Endothelial cell of umbilical vein (primary cell): ENCODE measurements at places on chromosomes 11 and 22. TPM values are rescaled to one million over a fixed set of nuclear protein-coding genes. Genes with fewer than 3 reads are reported as not detected.
A peak's percentile ranks its signal among the peaks of the same experiment; 100 is the strongest.

DNA sequence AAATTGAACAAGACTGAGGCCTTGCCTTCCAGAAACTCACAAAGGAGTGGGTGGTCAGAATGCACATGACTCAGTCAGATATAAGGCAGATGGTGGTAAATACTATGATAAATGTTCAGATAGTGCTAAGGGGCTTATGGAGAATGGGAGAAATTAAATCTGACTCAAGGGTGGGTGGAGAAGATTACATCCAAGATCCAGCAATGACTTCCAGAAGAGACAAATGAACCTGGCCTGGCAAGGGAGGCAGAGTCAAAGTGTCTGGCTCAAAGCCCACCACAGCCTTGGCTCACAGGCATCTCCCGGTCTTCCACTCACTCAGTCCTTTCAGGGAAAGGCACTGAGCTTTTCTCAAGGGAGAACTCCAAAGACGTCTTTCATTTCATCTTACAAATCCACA, 6.1 kb upstream of the ZBTB16 start:
- no peak for DNase-seq

- DNase-seq = peak; percentile 22
Measured at GRCh38 chr11:77557553-77557952, 32.2 kb upstream of the AQP11 start.

GRCh38 chr22:49113758-49114157, 713.9 kb downstream of the BRD1 start:
- DNase-seq = no peak

DNA sequence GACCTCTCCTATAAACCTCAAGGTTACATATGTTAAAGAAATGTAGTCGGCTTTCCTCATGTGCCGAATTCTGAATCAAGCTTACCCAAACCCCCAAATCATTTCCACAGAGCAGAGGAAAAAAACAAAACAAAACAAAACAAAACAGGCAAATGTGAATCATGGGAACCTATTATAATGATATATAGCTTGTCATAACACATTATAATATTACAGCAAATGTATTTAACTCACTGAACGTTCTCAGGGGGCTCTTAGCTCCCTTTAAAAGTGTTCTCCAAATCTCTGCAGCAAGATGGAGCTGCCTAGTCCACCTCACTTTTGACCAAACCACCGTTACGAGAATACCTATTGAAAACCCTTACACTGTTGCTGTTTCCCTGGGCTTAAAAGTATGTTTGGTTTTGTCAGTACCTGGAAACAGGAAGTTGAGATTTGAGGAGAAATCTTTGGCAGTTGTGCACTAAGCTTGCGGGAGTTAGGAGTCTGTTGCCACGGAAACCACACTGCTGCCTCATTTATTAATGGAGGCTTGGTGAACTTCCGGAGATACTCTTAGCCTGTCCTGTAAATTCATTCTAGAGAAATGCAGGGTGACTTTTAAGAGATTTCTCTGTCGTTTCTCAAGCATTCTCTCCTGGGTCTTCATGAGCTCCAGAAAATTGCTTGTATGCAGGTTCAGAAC, 167.0 kb upstream of the RASSF10 start:
- peak; percentile 85 for DNase-seq

DNA sequence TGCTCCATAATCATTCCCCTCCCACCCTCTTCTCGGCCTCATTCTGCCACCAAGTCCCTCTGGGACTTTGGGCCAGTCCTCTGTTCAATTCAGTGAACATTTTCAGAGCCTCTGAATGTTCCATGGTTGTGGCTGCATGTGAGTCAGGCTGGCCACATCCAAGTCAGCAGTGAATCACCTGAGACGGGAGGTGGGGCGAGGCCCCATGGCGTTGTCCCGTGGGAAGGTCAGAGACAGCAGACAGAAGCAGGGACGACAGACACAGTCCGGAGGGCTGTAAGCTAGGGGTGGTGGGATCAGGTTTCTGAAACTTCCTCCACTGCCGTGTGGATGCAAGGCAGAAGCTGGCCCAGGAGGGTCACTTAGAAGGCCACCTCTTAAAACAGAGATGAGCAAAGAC, 324.8 kb downstream of the MN1 start:
- DNase-seq = no peak

DNA sequence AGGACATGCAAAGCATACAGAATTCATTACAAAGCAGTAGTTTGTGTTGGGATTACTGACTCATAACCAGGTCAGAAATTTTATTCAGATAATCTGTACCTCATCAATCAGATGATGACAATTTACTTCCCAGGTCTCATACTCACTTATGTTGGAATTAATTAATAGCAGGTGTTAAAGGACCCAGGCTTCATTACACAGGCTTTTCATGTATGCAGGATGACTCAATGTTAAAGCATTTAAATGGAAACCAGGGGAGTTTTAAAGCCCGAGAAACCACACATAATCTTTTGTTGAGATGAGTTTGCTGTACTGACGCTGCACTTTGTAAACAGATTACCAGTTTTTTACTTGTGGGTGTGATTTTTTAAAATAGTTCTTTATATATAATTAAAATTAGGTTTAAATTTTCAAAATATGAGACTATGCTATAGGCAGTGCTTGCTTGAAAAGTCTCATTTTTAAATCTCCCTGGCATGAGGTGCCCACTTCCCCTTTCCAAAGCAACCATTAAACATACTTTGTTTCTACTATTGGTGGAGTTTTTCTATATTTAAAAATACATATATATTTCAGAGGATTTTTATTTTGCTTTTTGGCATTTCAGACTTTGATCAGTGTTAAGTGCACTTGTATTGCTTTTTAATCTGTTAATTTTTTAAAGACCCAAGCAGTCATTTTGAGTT, 41.0 kb downstream of the CEP57 start:
- peak; percentile 38 for DNase-seq

DNA sequence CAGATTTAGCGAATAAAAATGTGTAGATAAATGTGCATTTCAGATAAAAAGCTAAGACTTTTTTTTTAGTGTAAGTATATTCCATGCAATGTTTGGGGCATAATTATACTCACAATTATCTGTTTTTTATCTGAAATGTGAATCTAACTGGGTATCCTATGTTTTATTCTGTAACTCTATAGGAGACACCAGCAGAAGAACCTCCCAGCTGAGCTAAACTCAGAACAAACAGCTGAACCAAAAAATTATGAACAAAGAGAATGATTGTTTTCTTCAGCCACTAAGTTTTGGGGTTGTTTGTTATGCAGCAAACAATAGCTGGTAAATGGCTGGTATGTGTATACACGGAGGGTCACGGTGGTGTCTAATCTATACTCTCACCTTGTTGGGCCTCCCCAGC, 42.9 kb downstream of the FBXO7 start:
- no peak for DNase-seq

DNA sequence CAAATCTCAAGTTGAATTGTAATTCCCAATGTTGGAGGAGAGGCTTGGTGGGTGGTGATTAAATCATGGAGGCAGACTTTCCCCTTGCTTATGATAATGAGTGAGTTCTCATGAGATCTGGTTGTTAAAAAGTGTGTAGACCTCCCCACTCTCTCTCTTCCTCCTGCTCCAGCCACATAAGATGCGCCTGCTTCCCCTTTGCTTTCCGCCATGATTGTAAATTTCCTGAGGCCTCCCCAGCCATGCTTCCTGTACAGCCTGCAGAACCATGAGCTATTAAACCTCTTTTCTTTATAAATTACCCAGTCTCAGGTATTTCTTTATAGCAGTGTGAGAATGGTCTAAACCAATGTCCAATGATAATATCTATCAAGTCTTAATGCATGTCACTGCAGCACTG, 34.2 kb downstream of the SOX6 start:
- DNase-seq = no peak

DNA sequence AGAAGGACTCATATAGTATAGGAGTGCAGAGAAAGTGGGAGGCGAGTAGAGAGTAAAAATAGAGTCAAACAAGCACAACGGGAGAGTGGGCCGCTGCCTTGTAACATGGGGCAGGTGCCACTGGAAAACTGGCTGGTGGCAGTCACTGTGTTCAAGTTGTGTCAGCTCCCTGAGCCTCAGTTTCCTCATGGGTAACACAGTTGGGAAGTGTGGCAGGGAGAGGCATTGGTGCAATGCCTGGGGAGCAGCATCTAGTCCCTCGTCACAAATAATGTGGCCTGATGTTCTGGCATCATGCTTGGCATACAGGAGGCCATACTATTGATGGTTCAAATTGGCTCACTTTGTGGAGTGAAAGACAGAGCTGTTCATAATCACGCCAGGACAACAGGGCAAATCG, 78.9 kb upstream of the SPON1 start:
- no peak for DNase-seq

The PDGFB gene
- total RNA-seq = 240 and 273 TPM in 2 replicates

DNA sequence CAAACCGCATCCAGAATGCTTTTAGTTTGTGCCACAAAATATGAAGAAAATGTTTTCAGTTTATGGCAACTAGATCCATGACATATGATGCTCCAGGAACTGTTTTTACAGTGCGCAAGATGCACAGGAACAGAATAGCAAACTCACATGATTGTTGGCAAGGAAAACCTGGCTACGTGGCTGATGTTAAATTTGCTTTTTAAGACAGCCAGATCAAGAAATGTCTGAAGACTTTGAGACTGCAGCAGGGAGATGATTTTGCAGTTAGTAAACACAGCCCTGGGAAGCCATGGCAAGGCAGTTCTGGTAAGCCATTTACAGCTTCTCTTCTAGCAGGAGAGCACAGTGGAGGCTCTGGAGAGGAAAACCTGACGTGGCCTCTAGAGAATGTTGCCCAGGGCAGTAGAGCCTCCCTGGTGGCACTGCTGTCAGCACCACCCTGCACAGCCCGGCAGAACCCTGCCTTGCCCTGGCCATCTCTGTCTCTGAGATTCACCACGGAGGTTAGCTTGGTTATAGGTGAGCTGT, 69.8 kb upstream of the TNRC6B start:
- DNase-seq = no peak

The OR2AG1 gene
- total RNA-seq = not detected in 2 replicates

The ENTHD1 gene
- total RNA-seq = not detected in 2 replicates
